ENCODE measurements at places on chromosomes 3 and 15.

- no peak for DNase-seq
Observed at GRCh38 chr15:84797212-84797611, 19.9 kb upstream of the ALPK3 start.

- no peak for DNase-seq
Observed at GRCh38 chr3:65433480-65433879, 605.2 kb downstream of the MAGI1 start.

- peak; percentile 27 for DNase-seq
Observed at GRCh38 chr15:80456517-80457492, 52.6 kb downstream of the ARNT2 start.

GRCh38 chr3:7999384-7999783 lies 502.2 kb upstream of the LMCD1 start:
- DNase-seq = no peak

GRCh38 chr15:98648654-98649471 lies 524 bp downstream of the IGF1R start:
- peak; percentile 23 for DNase-seq

GRCh38 chr3:141407047-141407446 lies 38.7 kb downstream of the ZBTB38 start:
- peak; percentile 51 for DNase-seq

DNA sequence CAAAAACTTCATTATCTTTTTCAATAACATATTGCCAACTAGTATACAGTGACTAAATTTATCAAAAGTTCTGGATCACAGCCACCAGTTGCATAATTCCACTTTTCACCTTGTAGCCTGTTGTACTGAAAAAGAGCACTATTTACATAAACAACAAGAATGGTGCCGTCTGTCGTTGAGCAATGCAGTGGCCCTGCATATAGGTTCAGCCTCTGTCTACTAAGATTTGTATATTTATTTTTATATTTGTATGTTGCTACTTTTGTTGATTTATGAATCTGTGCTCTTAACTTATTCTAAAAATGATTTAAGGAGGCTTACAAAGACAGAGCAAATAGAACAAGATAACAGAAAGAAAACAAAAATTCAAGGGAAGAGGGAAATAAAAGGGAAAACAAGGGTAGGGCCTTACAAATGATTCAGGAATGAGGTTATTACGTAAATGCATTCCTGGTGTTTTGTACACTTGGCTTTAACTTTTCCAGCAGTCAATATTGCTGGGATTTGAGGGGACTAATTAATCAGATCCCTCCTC lies 257.6 kb upstream of the STT3B start:
- DNase-seq = peak; percentile 77

DNA sequence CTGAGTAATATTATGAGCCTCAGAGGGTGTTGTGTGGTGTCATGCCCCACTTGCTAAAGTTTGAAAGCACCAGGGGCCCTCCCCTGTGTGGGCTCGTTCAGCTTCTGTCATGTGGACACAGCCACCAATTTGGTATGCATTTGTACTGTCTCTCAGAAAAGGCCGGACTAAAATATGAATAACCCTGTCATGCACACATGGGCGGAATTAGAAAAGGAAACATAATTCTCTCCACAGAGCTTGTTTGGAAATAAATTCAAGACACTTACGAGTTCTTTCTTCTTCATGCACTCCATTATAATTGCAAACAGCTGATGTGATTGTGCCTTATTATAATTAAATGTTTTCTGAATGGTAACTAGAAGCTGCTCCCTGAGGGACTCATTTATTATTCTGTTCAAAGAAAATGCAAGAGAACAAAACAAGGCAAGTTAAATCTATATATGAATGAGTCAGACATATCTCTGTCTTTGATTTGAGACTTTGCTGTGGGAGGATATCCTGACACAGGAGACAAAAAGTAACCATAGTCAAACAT lies 39.1 kb downstream of the TRPM1 start:
- peak; percentile 37 for DNase-seq

DNA sequence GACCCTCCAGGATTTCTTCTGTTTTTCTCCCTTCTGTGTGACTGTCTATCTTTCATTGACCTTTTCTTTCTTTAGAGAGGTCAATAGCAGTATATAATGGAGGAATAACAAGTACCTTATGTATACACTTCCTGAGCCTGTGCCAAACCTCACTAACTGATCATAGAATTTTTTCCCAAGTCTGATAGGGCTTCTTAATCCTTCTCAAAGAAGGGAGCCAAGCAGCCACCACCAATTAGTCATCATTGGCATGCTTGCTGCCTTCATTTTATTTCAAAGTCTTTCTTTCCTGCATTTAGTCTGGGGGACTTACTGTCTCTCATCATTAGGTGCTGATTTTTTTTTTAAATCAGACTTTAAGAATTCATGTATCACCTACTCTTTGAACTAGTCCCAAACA lies 327.0 kb downstream of the FEZF2 start:
- DNase-seq = peak; percentile 35

- DNase-seq = no peak
Observed at GRCh38 chr3:112348943-112349342, 16.0 kb downstream of the CD200 start.

- DNase-seq = no peak
Observed at GRCh38 chr3:11459186-11459824, 184.4 kb downstream of the VGLL4 start.

GRCh38 chr3:161042023-161042501 lies 63.1 kb downstream of the B3GALNT1 start:
- no peak for DNase-seq

Measured in AG08395 (cell line).